ENCODE measurements at places on chromosomes 3 and 15. TPM values are rescaled to one million over a fixed set of nuclear protein-coding genes. Genes with fewer than 3 reads are reported as not detected.

- DNase-seq, result no peak
Measured at GRCh38 chr3:73509816-73510215, 114.9 kb downstream of the PDZRN3 start.

- no peak for DNase-seq
Measured at GRCh38 chr3:195900436-195901355, 7.7 kb downstream of the TNK2 start.

DNA sequence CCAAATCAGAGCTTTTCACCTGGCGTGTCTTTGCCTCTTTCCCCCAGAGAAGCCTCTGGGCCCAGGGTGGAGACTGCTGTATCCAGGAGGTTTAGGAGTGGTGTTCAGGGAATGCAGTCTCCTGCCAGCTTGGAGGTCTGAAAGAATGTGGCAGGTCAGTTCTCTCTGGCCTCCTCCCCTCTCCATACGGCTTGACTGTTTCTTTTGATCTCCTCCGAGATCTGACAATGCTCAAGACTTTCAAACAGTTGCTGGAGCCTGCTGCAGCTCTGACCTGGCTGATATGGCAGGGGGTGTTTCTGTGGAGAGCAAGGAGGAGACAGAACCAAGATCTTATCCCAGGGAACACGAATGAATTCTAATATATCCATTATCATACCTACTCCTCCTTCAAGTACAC lies 24.7 kb upstream of the TM4SF4 start:
- DNase-seq, result no peak

DNA sequence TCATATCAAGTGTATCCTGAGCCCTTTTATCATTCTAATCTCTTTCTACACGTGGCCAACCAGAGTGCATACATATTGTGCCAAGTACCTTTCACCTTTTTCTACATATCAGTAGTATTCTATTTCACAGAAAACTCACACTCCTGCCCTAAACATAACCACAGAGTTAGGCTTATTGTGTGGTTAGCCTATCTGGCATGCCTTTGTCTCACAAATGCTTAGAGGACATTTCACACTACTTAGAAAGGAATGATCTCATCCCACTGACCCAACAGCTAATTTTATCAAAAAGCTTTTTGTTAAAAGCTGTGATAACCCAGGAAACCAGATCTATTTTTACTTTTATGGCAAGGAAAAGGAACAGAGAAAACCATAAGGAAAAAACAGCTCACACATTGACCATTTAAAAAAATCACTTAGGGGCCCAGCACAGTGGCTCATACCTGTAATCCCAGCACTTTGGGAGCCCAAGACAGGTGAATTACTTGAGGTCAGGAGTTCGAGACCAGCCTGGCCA lies 17.8 kb upstream of the MAP4 start:
- DNase-seq, result no peak

DNA sequence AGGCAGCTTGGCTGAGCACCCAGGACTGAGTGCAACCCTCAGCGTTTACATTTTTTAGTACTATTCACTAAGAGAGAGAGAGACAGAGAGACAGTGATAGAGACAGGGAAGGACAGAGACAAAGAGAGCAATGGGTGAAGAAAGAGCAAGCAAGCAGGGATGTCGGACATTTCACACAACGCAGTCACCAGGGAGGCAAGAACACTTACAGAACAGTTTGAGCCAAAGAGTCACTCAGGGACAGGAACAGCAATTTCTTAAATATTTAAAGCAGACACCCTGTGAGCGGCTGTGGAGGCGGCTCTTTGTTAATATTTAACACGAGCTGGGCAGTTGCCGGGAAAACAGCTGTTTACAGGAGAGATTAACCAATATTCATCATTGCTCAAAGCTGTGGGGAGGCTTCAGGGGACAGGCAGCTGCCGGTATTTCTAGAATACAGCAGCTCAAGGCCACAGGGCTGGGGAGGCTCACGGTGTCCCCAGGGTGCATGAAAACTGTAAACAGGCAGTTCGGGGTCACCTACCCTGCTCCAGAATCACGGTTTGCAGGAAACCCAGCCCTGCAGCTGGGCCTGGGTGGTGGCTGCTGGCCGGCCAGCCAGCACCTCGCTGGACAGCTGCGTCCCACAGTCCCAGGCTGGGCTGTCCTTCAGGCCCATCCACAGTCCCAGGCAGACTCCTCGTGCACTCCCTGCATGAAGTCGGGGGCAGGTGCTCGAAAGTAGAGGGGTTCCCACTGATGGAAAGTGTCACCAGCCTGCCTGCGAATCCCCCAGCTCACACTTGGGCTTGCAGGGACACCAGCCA lies 38.8 kb upstream of the PCSK6 start:
- no peak for DNase-seq

DNA sequence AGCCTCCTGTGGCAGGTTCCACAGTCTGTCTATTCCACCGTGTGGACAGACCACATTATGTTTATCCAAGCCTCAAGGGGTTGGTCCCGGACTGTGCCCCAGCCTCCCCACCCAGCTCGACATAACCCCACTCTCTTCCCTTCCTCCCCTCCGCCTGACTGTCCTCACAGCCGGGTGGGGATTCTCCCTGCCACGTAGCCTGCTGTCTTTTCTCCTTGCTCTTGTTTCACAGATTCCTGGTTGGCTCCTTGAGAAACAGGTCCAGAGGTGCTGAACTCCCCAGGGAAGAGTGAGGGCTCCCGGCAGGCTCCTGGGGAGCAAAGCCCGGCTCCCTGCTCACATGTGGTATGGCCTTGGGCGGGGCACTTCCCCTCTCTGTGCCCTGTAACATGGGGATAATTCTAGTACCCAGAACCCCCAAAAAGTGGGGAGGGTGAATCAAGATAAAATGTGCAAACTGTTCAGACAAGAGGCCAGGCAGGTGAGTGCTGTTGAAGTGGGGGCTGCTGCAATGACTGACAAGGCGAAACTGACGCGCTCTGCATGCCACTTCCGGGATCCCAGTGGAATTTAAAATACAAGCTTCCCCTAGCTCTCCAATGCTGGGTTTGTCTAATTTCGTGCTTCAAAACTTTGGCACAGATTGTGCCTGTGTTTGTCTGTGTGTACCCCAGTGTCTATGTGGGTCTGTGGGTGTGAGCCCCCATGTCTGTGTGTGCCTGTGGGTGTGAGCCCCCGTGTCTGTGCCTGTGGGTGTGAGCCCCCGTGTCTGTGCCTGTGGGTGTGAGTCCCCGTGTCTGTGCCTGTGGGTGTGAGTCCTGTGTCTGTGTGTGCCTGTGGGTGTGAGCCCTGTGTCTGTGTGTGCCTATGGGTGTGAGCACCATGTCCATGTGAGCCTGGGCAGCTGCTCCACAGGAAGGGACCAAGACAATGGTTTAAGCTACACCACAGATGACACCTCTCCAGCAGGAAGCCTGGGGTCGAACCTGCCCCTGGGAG lies 160.6 kb upstream of the IQSEC1 start:
- DNase-seq, result no peak

DNA sequence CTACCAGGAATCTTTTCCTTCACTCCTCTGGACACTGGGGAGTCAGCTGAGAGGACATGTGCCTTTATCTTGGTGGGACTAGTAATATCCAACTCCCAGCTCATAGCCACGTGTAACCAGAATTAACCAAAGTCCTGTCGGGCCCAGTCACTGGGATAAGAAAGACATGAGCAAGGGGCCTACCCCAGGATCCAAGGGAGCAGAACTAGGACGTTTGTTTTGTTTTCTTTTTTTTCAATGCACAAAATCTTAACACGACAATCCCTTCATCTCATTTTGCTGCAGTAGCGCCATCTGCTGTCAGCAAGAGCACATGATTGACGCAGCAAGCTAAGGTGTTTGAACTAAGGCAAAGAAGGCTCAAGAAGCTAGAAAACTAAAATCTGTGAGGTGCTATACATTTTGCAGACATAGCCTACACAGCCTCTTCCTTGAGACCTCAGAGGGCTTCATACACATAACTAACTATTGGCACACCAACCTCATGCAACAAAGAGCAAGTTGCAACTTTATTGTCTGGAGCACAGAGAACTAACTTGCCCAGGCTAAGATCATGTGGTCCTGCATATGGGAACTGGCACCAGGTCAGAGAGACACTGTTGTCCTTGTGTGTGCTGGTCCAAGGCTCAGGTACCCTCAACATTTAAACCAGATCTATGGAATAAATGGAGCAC lies 43.6 kb downstream of the RLBP1 start:
- DNase-seq, result peak; percentile 53

DNA sequence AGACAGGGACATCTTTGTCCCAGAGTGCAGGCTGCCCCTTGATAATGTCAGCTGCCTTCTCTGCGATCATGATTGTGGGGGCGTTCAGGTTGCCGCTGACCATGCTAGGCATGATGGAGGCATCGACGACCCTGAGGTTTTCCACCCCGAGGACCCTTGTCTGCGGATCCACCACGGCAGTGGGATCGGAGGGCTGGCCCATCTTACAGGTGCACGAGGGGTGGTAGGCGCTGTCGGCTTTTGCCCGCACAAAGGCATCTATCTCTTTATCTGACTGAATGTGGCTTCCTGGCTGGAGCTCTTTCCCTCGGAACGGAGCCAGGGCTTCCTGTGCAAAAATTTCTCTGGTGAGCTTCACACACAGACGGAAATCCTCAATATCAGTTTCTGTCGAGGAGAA lies 28.4 kb downstream of the CHDH start:
- no peak for DNase-seq

The CLEC3B gene
- polyA plus RNA-seq, result 28.8 TPM

GRCh38 chr15:79190093-79190492 lies 92.4 kb upstream of the ANKRD34C start:
- no peak for DNase-seq

The ASB14 gene
- polyA plus RNA-seq, result 0.52 TPM

All from left renal cortex interstitium (tissue), 4 donors.